Epithelial cell of proximal tubule (primary cell): ENCODE measurements at places on chromosomes 16 and 17.

DNA sequence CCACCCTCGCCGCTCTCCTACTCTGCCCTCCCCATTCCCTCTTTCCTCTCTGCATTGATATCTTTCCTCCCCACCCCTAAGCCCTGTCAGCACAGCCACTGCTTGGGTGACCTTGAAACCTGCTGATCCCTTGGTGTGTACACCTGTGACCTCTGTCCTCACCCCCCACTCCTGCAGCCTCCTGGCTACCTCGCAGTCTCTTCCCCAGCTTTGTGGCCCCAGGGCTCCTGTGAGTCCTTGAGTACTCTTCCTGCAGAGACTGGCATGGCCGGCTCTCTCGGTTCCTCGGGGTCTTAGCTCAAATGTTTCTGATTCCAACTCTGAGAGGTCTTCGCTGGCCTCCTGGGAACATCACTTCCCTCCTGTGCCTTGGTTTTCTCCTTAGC is 31.7 kb downstream of the ADCY7 start:
- DNase-seq, result no peak

GRCh38 chr17:9729735-9730420 is 61.5 kb downstream of the DHRS7C start:
- DNase-seq, result no peak

DNA sequence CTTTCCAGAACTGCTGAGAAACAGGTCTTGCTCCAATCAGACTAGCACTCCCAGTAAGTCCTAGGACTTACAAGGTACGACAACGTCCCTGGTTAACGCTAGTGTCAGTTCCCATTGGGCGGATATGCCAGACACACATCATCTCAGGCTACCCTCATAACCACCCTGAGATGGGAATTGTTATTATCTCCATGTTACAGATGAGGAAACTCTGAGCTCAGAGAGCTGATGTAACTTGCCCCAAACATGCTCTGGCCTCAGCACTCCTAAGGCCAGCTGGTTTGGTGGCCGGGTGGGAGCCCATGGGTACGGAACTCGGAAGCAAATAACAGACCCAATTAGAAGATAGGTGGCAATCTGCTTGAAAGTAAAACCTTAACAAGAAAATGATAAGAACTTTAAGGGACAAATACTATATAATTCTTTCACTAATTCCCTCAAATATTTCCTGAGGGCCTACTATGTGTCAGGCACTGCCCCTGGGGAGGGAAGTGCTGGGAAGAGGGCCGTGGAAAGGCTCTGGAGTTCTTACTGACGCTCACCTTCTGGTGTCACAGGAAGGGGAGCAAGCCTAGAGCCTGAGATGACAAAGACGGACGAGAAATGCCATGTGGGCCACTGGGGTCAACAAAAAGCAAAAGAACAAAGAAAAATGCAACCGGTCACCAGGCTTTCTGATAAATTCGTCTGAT is 6.9 kb downstream of the CREBBP start:
- DNase-seq, result no peak

DNA sequence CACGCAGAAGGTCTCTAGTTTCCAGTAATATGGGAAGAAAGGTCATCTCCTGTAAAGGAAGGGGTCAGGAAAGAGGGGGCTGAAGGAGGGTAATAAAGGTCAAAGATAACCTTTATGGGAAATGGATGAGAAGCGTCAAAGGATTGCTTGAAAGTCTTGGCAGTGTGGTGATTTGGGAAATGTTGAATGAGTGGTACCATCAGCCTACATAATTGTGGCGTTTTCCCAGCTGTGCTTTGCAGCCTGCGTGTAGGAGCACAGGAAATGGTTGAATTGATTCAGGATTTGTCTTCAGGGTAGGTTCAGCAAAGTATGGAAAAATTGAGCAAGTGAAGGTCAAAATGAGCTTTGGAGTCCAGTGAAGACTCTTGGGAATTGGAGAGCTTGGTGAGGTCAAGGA is 115.8 kb upstream of the NOL11 start:
- DNase-seq, result no peak

- DNase-seq, result no peak
Observed at GRCh38 chr16:63712725-63713124, 1409.1 kb downstream of the CDH11 start.

DNA sequence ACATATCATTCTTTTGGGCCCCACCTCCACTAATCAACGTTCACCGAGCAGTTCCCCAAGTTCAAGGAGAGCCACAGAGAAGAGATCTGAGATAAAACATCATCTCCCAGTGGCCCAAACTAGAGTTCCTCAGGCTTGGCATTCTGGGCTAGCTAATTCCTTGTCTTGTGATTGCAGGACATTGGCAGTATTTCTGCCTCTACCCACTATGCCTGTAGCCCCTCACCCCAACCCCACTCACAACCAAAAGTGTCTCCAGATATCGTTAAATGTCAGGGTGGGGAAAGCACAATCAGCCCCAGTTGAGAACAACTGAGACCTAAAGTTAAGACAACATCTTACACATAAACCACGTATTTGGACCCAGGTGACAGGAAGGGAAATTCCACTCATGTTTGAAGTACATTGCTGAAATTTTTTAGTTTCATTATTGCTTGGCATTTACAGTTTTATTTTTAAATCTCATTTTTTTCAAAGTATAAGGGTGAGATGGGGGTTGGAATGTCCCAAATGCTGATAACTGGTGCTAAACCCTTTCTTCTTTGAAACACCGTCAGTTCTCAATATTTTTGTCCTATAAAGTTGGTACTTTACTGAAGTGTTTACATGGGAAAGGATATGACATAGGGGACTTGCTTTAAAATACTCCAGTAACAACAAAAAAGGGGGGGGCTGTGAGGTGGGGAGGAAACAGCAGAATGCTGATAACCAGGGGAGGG is 13.6 kb downstream of the ZC3H7A start:
- peak; percentile 62 for DNase-seq

DNA sequence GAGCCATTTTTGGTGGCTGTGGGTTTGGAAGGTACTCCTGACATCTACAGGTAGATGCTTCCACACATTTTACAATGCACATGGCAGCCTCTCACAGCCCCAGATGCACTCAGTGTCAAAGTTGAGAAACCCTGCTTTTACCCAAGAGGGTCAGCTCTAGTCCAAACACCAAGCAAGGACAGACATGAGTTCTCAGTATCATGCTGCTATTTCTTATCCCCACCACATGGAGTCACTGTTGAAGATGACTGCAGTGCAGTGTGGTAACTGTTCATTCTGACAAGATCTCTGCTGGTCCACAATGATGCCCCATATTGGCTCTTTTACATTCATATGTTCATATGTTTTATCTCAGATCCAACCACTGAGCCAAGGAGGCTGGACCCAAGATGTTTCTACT is 50.5 kb upstream of the SALL1 start:
- DNase-seq, result no peak

DNA sequence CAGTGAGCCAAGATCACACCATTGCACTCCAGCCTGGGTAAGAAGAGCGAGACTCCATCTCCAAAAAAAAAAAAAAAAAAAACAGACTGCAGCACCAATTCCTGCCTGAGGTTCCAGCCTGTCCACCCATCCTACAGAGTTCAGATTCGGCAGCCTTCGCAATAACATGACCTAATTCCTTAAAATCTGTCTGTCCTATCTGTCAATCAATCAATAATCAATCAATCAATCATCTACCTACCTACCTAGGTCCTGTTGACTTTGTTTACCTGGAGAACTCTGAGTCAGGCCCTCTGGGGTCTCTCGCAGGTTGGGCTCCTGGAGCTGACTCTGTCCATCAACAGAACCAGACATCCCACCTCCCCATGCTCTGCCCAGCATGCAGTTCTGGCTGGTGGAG is 236.7 kb downstream of the ENGASE start:
- no peak for DNase-seq

- DNase-seq, result peak; percentile 25
Observed at GRCh38 chr16:53695070-53695469, 8.6 kb downstream of the RPGRIP1L start.

DNA sequence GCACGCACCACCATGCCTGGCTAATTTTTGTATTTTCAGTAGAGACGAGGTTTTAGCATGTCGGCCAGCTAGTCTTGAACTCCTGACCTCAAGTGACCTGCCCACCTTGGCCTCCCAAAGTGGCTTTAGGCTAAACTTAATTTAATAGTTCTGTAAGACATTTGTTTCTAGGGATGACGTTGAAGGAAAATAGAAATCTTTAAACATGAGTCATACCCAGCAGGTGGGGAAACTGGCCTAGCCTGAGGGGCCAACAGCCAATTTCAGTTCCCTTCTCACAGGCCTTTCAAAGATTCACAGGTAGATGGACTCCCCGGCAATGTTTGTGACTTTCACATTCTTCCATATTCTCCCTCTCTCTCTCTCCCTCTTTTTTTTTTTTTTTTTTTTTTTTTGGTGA is 18.1 kb upstream of the ITPRIPL2 start:
- DNase-seq, result no peak

- DNase-seq, result peak; percentile 97
Observed at GRCh38 chr16:69396187-69397061, 10.6 kb upstream of the TERF2 start.

- no peak for DNase-seq
Observed at GRCh38 chr16:71594000-71594646, 17.2 kb upstream of the TAT start.

- no peak for DNase-seq
Observed at GRCh38 chr17:61805399-61805798, 57.9 kb downstream of the BRIP1 start.

DNA sequence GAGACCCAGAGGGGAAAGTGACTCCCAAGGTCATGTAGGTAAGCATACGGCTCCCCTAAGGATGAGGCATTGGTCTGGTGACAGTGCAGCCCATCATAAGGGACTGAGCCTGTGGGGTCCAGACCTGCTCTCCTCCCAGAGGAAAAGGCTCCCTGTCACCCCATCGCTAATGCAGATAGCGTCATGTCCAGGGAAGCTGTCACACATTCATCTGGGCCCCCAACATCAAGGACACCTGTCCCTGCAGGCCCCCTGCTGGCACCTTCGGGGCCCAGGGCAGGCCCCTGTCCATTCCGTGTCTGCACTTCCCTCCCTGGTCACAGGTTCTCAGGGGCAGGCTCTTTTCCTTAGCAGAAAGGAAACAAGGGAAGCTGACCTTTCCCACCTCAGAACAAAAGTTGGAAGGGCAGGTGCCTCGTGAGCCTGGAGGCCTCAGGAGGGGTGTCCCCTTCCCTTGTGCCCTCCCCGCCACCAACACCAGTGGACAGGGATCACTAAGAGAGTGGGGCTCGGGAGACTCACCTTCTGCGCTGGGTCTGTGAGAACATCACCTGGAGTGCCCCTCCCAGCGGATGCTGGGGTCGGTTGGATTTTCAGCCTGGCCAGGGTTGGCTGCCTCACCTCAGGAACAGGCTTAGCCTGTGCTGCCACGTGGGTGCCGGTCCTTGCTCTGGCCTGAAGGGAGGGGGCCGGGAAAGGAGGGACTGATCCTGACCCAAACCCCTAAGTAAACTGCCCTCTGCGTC is 17.3 kb upstream of the LASP1NB start:
- no peak for DNase-seq
